ENCODE measurements at places on chromosomes 16 and 17.

- no peak for DNase-seq
Measured at GRCh38 chr17:1783271-1783670, 21.4 kb downstream of the SERPINF1 start.

DNA sequence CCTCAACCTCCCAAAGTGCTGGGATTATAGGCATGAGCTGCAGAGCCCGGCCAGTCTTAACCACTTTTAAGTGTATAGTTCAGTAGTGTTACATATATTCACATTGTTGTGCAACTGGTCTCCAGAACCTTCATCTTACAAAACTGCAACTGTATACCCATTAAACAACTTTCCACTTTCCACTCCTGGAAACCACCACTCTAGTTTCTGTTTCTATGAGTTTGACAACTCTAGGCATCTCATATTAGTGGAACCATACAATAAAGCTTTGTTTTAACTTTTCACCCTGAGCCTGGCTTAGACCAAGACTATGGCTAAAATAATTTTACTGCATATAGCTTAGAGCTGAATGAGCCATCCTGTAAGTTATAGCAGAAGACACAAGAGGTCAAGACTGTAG lies 108.0 kb upstream of the GOT2 start:
- no peak for DNase-seq

DNA sequence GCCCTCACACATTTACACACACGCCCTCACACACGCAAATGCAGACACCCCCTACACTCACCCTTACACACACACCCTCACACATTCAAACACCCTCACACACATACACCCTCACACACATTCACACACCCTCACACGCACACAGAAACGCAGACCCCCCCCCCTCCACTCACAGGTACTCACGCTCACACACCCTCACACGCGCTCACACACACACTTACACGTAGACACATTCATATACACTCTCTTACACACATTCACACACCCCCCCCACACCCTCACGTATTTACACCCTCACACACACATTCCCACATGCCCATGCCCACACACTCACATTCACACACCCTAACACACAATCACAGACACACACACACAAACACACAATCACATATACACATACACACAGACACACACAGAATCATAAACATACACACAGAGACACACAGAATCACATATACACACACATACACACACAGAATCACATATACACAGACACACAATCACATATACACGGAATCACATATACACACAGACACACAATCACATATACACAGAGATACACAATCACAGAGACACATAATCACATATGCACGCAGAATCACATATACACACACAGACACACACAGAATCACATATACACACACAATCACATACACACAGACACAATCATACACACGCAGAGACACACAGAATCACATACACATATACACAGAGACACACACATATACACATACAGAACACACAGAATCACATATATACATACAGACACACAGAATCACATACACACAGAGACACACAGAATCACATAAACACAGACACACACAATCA lies 250.1 kb upstream of the RPL38 start:
- DNase-seq: no peak

DNA sequence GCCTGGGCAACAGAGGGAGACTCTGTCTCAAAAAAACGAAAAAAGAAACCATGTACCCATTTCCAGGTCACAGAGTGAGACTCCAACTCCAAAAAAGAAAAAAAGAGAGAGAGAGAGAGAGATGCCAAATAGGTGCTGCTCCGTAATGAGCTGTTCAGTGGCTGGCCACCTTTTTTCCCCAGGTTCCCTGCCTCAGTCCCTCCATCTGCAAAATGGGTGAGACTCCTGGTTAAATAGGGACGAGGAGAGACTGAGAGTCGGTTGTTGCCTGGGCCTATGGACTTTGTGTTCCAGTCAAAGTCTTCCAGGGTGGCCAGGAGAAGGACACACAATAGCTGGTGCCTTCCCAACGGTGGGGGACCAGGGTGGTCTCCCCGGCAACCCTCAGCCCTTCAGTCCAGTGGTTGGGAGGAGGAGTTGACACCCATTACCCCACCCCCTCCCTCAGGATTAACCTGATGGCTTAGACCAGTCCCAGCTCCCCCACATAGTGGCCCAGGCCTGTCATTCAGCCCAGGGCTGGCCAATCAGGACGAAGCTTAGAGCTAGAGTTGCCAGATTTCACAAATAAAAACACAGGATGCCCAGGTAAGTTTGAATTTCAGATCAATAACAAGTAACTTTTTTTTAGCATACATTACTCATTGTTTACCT lies 258.2 kb downstream of the PARN start:
- DNase-seq: no peak

GRCh38 chr16:49620158-49620868 lies 235.6 kb downstream of the ZNF423 start:
- DNase-seq: peak; percentile 81

DNA sequence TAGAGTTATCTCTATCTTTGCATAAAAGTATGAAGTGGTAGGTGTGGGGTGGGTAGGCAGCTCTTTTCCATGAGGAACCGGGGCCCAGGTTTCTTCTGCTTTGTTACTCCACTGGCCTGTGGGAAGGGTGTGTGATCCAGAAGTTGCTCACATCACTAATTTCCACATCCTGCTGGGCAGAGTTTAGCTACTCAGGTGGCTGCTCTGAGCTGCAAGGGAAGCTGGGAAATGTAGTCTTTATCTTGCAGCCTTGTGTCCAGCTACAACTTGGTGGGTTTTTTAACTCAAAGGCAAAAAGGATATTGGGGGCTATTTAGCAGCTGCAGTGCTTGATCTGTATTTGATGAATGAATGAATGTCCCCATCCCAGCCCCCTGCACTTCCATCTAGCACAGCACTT lies 335.3 kb downstream of the SNX29 start:
- no peak for DNase-seq

DNA sequence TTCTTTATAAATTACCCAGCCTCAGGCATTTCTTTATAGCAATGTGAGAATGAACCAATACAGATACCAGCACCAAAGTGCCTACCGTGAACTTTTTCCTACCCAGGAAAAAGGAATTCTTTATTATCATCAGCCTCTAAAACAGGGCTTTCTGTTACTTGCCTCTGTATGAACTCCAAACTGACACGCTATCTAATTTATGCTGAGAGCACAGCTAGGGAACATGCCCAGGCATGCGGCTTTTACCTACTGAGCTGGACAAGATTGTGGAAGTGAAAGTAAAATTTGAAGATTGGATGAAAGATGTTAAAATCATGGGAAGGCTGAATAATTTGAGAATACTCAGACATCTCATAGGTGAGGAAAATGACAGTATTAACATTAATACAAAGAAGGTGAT lies 24.4 kb upstream of the ADCY9 start:
- peak; percentile 26 for DNase-seq

- peak; percentile 44 for DNase-seq
Measured at GRCh38 chr16:86665319-86665675, 86.9 kb downstream of the FOXL1 start.

DNA sequence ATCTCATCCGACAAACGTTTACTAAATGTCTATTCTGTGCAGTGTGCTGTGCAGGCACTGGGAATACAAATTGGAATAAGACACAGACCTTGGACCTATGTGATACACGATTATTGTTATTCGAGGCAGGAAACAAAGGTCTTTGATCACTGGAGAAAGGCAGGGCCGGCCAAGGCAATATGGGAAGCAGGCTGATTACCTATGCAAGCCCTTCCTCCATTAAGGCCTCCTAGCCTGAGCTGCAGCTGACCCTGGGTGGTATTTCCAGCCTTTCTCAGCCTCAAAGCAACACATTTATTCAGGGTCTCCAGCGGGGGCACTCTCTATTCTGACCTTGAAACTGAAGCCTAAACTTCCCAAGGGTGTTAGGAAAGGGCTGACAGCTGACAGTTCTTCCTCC lies 13.4 kb downstream of the ST6GALNAC1 start:
- DNase-seq: no peak

DNA sequence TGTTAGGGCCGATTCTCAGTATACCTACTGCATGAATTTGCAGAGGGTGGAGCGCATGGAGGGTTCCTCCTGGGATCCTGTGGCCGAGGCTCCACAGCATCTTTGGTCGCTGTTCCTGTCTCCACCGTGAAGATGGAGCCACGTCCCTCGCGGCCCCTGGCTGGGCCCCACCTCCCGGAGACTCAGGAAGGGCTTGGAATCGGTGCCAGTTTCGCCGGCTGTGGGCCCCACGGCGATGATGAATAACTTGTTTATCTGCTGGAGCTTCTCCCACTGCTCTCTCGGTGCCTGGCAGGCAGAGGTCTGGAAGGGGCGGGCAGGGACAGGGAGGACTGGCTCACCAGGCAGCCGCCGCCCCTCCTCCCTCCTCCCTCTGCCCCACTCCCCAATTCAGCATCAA lies 8.1 kb downstream of the SLC5A11 start:
- DNase-seq: peak; percentile 44

- DNase-seq: no peak
Measured at GRCh38 chr17:46273541-46274236, 21.2 kb upstream of the LRRC37A start.

- DNase-seq: no peak
Measured at GRCh38 chr16:71673582-71673973, 47.6 kb downstream of the MARVELD3 start.

DNA sequence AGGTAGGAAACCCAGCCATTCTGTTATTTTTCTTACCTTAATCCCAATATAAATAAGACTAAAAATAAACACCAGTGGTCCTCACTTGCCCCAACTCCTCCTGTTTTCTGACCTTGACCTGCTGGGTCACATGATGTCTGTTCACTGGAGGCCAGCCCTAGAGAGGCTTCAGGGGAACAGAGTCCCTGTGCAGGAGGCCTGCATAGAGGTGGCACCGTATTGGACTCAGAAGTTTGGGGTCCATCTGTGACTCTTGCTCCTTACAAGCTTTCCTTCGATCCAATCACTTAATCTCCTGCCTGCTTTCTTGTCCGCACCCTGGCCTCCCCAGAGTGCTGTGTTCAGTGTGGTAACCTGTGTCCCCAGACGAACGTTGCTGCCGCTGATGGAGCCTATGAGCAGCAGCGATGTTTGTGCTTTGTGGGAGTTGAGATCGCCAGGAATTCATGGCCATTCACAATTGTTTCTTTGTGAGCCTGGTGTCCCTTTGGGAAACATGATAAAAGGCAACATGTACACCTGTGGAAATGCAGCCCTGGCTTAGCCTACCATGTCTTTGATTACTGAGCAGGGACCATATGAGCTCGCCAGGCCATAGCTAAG lies 4.7 kb downstream of the IGSF6 start:
- no peak for DNase-seq

- no peak for DNase-seq
Measured at GRCh38 chr17:76251478-76252039, 11.3 kb upstream of the RNF157 start.

Data from GM03348 (cell line).